GM23338 (cell line): ENCODE measurements at places on chromosomes 7 and 10.

DNA sequence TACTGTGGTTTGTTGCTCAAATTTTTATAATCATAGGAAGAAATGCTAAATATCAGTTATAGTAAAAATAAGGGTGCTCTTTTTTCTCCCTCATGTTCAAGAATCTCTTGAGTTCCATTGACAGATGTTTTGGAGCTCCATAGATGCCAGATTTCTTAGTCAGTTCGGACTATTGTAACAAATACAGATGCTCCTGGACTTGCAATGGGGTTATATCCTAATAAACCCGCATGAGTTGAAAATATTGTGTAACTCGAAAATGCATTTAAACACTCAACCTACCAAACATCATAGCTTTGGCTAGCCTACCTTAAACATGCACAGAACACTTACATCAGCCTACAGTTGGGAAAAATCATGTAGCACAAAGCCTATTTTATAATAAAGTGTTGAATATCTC lies 100.7 kb upstream of the CSTF2T start:
- no peak for DNase-seq

GRCh38 chr7:18511351-18512140 lies 16.0 kb downstream of the HDAC9 start:
- no peak for DNase-seq

- DNase-seq: no peak
Observed at GRCh38 chr10:33279811-33280602, 54.5 kb downstream of the NRP1 start.

GRCh38 chr7:2826771-2827170 lies 17.3 kb downstream of the GNA12 start:
- no peak for DNase-seq

- peak; percentile 36 for DNase-seq
Observed at GRCh38 chr7:121558288-121558687, 162.2 kb upstream of the FAM3C start.

- peak; percentile 15 for DNase-seq
Observed at GRCh38 chr7:105011831-105012502, 2.0 kb upstream of the KMT2E start.

- DNase-seq: no peak
Observed at GRCh38 chr7:158963771-158964241, 107.4 kb downstream of the DYNC2I1 start.

GRCh38 chr7:50206453-50207250 lies 97.9 kb upstream of the IKZF1 start:
- no peak for DNase-seq

GRCh38 chr7:82049891-82050533 lies 280.2 kb upstream of the HGF start:
- peak; percentile 6 for DNase-seq

- no peak for DNase-seq
Observed at GRCh38 chr10:113493882-113494301, 59.0 kb upstream of the HABP2 start.

DNA sequence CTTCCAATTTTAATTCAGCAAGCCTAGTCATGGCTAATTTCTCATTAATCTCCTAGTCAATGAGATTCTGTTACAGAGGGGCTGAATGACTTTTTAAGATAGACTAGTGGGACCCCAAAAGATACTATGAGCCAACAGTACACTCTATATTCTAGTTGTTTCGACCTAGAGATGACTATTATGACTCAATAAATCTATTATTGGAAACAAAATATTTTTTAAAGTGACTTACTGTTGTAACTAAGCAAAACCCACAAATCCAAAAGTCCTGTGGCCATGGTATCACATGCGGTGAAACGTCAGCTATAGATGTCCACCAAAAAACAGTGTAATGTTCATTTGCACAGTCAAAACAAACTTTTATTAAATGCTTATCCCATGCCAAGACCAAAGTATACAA lies 95.3 kb upstream of the ADO start:
- DNase-seq: no peak

GRCh38 chr10:113023017-113023416 lies 73.0 kb downstream of the TCF7L2 start:
- no peak for DNase-seq

GRCh38 chr10:93006435-93007039 lies 54.1 kb upstream of the CYP26C1 start:
- DNase-seq: peak; percentile 83

- no peak for DNase-seq
Observed at GRCh38 chr7:101838837-101839483, 21.5 kb downstream of the CUX1 start.

DNA sequence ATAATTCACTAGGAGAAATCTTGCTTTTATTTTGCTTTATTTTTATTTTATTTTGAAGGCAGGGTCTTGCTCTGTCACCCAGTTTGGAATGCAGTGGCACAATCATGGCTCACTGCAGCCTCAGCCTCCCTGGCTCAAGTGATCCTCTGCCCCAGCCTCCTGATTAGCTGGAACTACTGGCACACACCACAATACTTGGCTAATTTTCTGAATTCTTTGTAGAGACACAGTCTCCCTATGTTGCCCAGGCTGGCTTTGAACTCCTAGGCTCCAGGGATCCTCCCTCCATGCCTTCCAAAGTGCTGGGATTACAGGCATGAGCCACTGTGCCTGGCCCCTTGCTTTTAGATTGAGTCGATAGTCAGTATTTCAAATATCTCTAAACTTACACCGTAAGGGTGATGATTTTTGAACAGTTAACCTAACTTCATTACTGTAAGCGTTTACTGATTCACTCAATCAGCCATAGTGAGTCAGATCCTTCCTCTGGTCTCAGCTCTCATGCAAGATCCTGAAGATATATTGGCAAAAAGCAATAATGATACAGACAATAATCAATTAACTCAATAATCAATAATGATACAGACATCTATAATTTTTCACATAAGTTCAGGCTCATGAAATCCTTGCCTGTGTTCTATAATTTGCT lies 239.5 kb downstream of the KIAA1217 start:
- DNase-seq: no peak

GRCh38 chr7:33901199-33901598 lies 4.1 kb upstream of the BMPER start:
- DNase-seq: no peak

DNA sequence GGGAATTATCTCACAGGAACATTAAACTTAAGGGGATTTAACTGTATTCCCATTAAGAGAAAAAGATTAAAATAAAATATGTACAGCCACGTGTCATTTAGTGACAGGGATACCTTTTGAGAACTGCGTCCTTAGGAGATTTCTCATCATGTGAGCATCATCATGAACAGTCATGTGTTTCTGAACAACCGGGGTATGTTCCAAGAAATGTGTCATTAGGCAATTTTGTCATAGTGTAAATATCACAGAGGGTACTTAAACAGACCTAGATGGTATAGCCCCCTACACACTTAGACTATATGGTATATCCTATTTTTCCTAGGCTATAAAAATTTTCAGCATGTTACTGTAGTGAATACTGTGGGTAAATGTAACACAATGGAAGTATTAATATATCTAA lies 840.3 kb downstream of the CNTNAP2 start:
- DNase-seq: no peak

GRCh38 chr10:78407009-78407711 lies 373.5 kb downstream of the RPS24 start:
- DNase-seq: peak; percentile 98

- DNase-seq: peak; percentile 28
Observed at GRCh38 chr10:72297281-72297804, 23.6 kb downstream of the DDIT4 start.

- DNase-seq: no peak
Observed at GRCh38 chr7:150429699-150430098, 20.7 kb upstream of the GIMAP8 start.

DNA sequence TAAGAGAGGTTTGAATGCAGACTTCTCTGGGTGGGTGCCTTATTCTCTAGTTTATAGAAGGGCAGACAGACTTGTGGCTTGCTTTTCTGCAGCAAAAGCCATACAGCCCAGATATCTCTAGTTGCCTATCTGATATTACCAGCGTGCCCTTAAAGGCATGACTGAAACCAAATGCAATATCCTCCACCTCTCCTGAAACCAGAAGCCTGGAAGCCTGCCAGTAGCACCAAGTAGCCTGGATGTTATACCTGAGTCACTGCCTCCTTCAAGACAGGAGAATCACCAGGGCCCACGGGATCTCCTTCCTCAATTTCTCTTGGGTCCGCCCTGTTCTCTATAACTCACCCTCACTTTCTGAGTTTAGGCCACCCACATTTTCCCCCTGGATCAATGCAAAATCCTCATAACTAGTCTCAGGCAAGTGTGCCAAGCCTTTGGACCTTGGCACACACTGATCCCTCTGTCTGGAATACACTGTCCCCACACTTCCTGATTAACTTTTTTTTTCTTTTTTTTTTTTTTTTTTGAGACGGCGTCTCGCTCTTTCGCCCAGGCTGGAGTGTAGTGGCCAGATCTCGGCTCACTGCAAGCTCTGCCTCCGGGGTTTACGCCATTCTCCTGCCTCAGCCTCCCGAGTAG lies 638.4 kb downstream of the GALNT17 start:
- DNase-seq: no peak

GRCh38 chr10:121541450-121542120 lies 56.7 kb downstream of the FGFR2 start:
- peak; percentile 41 for DNase-seq

DNA sequence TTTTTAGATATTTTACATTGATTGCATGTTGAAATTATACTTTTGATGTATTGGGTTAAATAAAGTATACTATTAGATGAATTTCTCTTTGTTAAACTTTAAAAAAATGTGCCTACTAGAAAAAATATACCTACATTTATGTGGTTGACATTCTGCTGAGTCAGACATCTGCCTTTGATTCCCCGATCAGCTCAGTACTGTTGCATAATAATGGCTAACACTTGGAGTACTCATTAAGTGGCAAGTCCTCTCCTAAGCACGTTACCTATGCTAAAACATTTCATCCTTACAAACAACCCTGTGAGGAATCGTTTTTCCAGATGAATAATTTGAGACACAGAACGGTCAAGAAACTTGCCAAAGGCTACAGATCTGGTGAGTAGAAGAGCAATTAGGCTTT lies 14.0 kb upstream of the SEM1 start:
- peak; percentile 46 for DNase-seq

GRCh38 chr10:100647928-100648327 lies 97.5 kb upstream of the PAX2 start:
- no peak for DNase-seq

- no peak for DNase-seq
Observed at GRCh38 chr7:20030417-20030816, 186.8 kb downstream of the MACC1 start.

DNA sequence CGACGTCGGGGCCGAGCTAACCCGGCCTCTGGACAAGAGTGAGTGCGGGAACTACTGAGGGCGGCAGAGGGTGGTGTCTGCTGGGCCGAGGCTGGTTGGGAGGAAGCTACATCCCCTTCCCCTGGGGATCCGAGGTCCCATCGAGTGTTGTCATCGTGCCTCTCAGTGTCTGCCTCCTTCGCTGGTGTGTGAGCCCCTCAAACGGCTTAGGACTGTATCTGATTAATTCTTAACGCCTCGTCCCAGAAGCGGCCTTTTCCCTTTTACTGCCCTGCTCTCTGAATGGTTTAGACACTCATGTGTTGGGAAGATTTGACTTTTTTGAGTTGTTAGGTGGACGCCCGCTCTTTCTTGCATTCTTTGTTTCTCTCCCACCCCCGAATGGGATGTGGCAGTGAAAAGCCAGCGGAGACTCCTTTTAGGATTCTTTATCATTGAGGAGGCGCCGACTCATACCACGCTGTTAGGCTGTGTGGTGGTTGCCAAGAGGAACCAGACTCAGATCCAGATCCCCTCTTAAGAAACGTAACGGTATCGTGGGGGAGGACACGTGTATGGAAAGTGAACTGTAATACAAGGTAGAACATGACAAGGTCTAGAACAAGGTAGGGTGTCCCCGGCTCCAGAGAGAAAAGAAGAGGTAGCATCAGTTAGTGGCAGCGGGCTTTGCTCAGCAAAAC lies 631 bp downstream of the SUPV3L1 start:
- DNase-seq: peak; percentile 55

DNA sequence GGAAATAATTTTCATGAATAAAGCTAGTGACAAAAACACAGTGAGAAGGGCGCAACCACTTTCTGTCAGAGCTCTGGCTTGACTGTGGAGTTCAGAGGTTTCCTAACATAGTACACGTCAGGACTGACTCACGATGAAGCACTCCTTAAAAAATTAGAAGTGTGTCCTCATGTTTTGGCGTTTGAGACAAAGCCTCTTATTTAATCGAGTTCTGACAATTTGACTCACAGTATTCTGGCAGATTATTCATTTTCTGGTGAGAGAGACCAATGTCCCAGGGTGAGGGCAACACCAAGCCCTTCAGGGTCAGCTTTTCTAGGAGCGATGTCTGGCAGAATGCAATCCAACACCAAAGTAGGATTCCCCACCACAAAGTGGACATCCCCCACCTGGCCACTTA lies 108.7 kb downstream of the DIP2C start:
- no peak for DNase-seq

GRCh38 chr7:133830081-133830480 lies 297.1 kb upstream of the LRGUK start:
- DNase-seq: no peak

DNA sequence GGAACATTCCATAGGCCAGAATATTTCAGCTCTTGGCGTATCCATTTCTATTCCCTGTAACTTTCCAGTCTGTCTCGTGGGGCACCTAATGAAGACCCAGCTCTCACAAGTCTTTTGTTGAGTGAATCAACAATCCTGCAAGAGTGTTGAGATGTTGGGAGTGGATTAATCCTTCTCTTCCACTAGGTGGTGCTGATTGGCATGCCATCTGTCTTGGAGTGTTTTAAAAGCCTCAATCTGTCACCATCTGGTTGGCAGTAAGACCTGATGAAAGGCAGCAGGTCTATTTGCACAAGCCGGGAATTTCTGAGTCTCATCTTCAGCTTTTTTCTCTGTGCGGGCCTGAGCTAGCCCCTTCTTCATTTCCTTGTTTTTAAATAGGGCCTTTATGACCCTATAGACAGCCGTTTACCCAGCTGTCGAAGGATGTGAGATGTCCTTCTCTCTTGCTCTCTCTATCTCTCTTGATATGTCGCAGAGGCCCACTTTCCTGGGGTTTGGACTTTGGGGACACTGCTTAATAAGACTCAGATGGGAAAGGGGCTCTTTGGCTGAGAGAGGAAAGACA lies 180.5 kb downstream of the ZNF365 start:
- peak; percentile 77 for DNase-seq

DNA sequence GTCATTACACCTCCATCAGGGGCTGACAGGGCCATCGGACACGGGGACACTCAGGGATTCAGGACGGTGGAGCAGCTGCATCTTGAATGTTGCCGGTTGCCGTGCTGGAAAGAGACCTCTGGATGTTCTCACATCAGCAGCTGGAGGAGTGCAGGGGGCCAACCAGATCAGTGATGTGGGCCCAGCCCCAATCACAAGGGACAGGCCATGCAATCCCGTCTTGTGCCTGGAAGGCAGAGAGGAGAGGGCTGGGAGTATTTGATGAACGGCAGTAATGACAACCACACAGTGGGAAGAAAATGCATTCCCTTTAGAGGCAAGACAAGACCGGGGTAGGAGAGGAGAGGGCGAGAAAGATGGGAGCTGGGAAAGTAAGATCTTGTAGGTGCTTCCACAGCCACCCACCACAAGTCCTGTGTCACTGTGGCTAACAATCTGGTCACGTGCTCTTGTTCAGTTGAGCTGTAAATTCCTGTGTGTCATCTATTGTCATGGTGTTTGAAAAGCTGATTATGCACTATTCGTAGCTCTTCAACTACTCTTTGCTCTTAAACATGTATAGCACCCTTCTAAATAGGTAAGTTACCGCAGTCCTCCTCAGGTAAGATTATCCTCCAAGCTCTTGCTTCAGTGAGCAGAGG lies 85.9 kb upstream of the LEP start:
- DNase-seq: peak; percentile 28
